ENCODE measurements at places on chromosomes 4 and X. TPM values are rescaled to one million over a fixed set of nuclear protein-coding genes. Genes with fewer than 3 reads are reported as not detected.

HSFX4 gene
- polyA plus RNA-seq, result not detected

HAND2 gene
- not detected for polyA plus RNA-seq

ATP2B3 gene
- 0.05 TPM for polyA plus RNA-seq

TMPRSS11D gene
- not detected for polyA plus RNA-seq

CT55 gene
- polyA plus RNA-seq, result not detected

TEC gene
- polyA plus RNA-seq, result 1.4 TPM

TMPRSS11A gene
- polyA plus RNA-seq, result not detected

CYSLTR1 gene
- 47.6 TPM for polyA plus RNA-seq

LDB2 gene
- polyA plus RNA-seq, result not detected

MSMO1 gene
- polyA plus RNA-seq, result 22.0 TPM

PRPS2 gene
- polyA plus RNA-seq, result 60.4 TPM

SORCS2 gene
- not detected for polyA plus RNA-seq

NPNT gene
- not detected for polyA plus RNA-seq

TACR3 gene
- polyA plus RNA-seq, result not detected

SPANXA2 gene
- not detected for polyA plus RNA-seq

PLXNA3 gene
- 0.73 TPM for polyA plus RNA-seq

EMCN gene
- polyA plus RNA-seq, result not detected

CLDN2 gene
- polyA plus RNA-seq, result not detected

All from naive B cell (primary cell).